ENCODE measurements at places on chromosomes 1 and 21. TPM values are rescaled to one million over a fixed set of nuclear protein-coding genes. Genes with fewer than 3 reads are reported as not detected.

GRCh38 chr1:210332233-210332632 lies 3.5 kb downstream of the HHAT start:
- no peak overlapping the region for H3K27ac ChIP-seq
- H3K4me1 ChIP-seq: no peaks in the 10 kb centered on the region
- H3K27me3 ChIP-seq: no peaks in the 10 kb centered on the region
- DNase-seq: no peak
- H3K4me3 ChIP-seq: no peak overlapping the region
- no peaks in the 10 kb centered on the region for H3K36me3 ChIP-seq

DNA sequence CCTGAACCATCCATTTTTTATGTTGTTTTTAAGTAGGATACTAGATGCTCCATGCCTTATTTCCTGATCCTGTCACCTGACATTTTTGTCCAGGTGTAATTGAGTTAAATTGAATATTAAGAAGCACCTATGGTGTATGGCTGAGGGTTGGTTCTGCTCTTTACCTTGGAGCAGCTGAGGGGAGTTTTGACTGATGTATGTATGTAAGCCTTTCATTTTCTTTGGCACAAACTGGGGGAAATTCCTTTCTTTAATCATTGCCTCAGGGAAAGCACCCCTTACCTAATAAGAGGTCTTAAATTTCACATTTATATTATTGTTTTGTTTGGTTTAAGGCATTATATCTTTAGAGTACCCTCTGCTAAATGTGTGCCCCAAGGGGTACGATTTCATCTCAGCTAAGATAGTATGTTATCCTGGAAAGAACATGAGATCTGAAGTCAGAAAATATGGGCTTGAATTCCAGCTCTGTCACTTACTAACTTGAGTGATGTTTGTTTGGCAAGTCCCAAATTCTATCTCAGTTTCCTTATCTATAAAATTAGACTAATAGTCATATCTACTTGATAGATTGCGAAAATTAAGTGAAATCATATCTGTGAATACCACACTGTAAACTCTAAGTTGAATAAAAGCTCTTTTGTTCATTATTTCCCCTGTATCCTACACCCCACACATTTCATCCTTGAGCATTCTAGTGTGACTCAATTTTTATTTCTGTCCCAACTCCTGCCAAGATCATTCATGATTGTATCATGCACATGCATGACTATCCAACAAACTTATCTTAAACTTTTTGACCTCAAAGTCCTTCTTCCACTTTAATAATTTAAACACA lies 57.7 kb upstream of the NUF2 start:
- H3K4me3 ChIP-seq: no peak overlapping the region
- no peaks in the 10 kb centered on the region for H3K36me3 ChIP-seq
- H3K27me3 ChIP-seq: no peaks in the 10 kb centered on the region
- H3K4me1 ChIP-seq: peaks cover 6% of the 10 kb centered on the region
- H3K27ac ChIP-seq: no peak overlapping the region

GRCh38 chr21:41778930-41779600 lies 12.2 kb upstream of the RIPK4 start:
- peaks cover 7% of the 10 kb centered on the region for H3K4me1 ChIP-seq
- H3K27ac ChIP-seq: no peak overlapping the region
- no peaks in the 10 kb centered on the region for H3K27me3 ChIP-seq
- DNase-seq: no peak
- H3K36me3 ChIP-seq: no peaks in the 10 kb centered on the region
- no peak overlapping the region for H3K4me3 ChIP-seq

CD101 gene
- total RNA-seq: not detected

LCE1E gene
- total RNA-seq: not detected
